ENCODE measurements at places on chromosomes 11 and 22.

- no peak for DNase-seq
Measured at GRCh38 chr11:101032991-101033390, 96.6 kb downstream of the PGR start.

DNA sequence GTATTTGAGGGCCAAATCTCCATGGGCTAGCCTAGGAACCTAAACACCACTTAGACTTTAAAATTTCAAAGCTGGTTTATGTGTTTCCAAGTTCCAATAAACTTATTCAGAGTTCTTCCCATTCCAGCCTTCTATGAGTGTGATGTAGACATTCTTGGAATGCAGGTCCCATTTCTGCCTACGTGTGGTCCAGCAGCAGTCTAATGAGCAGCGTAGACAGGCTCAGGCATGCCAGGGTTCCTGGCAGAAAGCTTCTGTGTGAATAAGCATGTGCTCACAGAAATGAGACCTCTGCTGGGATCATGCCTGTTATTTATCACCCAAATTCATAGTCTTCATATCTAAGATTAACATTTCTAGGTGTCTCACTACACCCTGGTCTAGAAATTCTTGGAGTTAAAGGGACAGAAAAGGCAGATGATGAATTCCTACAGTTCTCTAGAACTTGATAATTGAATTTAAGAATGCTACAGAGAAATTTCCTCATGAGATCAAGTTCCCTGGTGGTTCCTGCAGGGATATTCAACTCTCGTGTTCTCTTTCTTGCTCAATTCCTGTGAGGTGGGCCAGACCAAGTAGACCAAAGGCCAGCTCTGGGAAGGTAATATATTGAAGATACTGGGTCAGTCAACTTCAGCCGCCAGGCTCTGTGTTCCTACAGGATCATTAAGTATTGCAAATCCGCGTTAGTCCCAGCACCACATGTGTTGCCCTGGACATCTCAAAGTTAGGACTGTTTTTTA is 17.6 kb downstream of the RNF185 start:
- DNase-seq = no peak

DNA sequence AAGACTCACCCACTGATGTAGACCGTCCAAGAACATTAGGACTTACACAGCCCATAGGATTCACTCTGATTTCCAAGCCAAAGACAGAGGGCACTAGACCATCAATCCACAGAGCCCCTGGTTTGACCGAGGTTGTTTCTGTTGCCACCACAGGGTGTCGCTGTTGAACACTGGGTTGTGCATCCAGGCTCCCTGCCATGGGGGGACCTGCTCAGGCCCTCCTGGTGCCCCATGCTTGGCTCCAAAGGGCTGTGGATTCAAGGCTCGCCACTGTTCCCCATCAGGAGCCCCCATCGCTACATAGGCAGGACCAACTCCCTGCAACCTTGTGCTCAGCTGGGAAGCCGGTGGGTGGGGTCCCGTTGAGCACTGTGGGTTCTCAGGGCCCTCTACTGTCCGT is 128.0 kb upstream of the ANO1 start:
- no peak for DNase-seq

DNA sequence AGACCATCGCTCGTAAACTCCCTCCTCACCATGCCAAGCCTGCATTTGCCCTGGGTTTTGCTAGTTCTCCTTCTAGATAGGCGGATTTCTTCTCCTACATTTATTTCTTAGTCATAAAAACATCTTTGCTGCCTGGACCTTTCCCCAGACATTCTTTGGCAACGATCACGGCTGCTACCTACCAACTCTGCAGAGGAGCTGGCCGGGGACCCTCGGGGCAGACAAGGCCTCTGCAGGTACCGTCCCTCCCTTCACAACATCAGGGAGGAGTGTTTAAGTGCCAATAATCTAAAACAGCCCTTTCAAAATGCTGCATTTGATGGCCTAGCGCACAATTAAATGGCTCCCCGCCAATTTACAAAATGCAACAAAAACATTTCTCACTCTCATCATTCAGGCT is 34.4 kb downstream of the BRD1 start:
- DNase-seq = no peak

- DNase-seq = peak; percentile 64
Measured at GRCh38 chr11:64340671-64341335, 799 bp downstream of the CCDC88B start.

Measured in stimulated activated naive CD4-positive, alpha-beta T cell treated with Interleukin-2 at 50 U/mL for 16 hours (primary cell).